ENCODE measurements at places on chromosomes 7 and 10.

DNA sequence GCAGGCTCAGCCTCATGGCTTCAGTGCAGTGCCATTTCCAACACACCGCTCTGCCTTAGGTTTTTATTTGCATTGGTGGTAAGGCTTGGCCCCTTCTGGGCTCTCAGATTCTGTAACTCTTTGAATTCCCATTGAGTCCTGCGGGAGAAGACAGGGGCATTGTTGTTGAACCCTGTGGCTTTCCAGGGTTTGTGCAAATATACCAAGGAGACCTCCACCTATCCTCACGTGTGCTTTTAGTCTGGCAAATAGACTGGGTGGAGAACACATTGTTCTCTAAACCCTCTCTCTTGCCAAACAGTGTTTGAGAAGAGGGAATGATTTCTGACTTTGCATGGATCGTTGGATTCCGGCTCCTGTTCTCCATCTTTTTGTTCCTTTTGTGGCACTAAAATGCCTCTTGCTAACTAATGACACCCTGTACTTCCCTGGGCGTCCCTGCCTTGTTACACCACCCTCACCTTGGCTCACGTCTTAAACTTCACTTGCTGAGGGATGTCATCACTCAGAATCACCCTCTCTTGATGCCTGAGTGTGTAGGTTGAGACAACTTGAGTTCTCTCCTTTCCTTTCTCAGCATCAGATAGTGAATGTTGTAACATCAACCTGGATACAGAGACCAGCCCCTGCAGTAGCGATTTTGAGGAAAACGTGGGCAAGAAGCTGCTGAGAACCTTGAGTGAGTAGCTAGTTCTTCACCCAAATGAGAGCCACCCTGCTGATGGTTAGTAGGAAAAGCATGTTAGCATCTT is 40.5 kb downstream of the GOT1 start:
- no peak for DNase-seq

DNA sequence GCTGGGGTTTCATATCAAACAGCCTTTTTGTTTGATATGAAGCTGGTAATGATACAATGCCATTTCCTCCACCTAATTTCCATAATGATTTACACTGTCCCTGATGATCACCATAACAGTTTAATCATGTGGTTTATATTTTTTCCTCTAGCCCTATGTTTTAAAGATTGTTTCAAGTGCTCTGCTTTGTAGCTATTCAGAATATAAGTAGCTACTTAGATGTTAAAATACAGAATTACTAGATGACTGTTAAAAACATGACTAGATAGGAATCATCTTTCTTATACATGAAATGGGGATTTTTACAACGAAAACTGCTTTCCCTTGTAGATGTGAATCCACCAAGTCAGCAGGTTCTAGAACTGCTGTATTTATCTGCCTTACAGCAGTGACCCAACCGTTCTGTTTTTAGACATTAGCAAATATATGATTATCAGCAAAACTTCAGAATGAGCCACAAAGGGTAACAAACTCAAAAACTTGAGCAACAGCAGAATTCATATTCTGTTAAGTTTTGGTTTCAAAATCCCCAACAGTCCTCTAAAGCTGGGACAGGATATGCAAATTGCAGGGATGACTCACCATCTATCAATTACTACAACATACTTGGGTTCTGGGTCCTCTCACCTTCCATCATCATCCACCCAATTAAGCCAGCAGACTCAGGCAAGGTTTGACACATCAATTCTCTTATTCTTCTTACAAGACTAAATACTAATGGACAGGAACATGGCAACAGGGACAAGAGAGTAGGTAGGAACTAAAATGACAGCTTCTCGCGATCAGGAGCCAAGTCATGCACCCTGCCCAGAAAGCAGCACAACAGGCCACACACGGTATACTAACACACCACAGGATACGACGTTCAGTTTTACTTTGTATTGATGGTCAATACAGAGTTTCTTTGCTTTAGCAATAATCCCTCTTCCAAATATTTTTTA is 83.9 kb downstream of the PIP4K2A start:
- peak; percentile 41 for DNase-seq

DNA sequence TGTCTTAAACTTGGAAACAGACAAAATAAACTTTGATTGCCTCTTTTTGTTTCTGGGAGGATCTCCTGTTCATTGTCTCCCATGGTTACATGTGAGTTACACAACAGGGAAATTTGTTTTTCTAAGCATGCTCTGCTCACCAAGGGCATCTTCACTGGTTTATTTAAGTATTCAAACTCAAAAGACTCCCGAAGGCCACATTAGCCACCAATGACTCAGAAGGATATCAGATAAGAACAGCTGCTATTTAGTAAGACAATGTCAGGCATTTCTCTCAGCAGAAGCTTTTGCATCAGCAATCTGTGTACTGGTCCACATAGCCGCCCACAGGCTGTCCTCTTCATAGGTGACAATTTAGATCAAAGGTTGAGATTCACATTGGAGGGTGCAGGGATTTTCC is 19.3 kb downstream of the OR6B1 start:
- no peak for DNase-seq

DNA sequence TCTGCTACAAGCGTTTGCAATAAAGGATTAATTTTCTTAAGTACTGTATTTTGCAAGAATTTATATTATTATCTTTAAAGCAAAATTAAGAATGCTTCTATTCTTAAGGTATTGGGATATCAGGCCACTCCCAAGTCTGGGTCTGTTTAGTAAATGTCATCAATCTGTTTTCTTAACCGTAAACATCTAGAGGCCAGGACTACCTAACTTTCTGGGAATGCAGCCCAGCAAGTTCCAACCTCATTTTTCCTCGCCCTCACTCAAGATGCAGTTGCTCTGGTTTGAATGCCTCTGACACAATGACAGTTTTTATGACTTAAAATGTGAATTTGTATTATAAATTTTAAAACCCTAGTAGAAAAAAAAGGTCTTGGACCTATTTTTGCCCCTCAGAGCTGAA is 143.5 kb downstream of the INHBA start:
- DNase-seq, result no peak

GRCh38 chr7:88826222-88826621 is 30.7 kb upstream of the TEX47 start:
- no peak for DNase-seq

DNA sequence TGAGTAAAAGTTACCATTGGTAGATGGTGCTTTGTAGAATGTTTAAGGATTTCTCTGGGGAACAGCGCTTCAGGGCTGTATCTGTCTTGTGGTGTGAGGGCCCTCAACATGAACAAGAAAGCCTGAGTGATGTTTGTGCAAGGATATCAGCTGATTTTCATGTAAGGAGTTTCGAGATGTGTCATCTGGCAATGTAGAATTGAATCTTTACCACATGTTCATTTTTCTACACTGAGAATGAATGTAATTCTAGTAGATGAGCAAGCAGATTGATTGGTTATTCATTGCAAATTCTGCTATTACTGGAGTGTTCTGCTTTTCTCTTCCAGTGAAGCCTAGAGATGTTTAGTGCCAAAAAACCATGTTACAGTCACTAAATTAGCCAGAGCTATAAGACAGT is 87.7 kb downstream of the ST7 start:
- DNase-seq, result no peak

DNA sequence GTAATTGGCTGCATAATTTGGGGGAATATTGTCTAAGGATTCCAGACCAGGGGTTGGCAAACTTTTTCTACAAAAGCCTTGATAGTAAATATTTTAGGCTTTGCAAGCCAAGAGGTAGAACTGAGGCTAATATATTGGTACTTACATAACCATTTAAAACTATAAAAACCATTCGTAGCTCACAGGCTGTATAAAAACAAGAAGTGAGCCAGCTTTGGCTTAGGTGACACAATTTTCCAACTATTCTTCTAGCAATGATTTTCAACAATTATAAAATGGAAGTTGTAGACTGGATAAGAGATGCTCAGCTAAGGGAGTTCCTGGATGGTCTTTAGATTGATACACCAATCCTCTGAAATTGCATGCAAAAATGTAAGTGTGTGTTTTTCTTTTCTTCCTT is 1.4 kb downstream of the GPR141 start:
- DNase-seq, result no peak

DNA sequence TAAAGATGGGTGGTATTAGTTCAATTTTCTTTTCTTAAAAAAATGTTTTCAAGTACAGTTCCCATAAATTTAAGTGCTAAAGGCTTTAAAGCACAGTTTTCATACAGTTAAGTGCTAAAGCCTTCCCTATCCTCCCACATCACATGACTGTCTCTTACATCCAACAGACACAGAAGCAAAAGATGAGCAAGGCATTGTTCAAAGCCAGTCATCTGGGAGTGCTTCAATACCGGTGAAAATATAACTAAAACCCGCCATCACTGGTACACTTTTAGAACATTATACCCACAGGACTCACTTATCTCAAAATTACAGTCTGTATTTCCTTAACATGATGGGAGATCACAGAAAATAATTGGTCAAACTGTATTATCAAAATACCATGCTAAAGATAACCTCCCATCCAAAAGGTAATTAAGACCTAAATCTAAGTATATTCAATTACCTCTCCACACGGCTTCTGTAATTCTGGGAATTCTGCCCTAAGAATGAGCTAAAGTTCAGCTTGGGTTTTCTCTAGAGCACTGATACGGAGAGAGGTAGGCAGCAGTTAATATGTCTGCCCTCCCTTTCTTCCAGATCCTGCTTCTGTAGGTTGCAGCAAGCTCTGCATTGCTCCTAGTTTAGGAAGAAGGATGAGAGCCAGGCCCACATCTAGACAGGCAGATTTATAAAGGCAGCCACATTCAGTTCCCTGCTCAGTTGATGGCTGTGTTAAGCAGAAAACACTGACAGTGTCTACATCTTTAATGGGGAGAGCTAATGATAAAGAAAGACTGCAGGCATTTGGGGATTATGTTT is 474.8 kb upstream of the PFKP start:
- no peak for DNase-seq

DNA sequence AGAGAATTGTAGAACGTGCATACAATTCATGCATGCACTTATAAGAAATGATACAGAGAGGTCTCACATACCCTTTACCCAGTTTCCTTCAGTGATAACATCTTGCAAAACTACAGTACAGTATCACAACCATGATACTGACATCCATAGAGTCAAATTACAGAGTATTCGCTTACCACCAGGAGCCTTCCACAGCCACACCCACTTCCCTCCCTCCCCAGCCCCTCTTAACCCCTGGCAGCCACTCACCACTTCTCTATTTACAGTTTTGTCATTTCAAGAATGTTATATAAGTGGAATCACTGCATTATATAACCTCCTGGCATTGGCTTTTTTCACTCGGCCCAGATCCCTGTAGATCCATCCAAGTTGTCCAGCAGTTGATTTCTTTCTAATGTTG is 143.8 kb downstream of the ZNF248 start:
- no peak for DNase-seq

DNA sequence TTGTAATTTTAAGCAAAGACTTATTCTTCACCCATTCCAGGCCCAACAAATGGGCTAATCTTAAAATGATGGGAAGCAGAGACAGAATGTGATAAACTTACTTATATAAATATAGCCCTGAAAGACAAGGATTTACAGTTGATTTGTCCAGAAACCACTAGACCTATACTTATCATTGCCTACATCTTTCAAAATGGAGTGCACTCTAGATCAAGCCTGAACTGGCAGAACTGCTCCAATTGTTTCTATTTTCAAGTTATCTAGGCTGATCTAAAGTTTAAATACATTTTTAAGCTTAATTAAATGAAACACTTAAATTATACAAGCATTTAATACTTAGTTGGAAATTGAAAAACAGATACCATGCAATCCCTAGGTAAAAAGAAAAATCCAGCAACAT is 24.9 kb upstream of the PALS2 start:
- no peak for DNase-seq

DNA sequence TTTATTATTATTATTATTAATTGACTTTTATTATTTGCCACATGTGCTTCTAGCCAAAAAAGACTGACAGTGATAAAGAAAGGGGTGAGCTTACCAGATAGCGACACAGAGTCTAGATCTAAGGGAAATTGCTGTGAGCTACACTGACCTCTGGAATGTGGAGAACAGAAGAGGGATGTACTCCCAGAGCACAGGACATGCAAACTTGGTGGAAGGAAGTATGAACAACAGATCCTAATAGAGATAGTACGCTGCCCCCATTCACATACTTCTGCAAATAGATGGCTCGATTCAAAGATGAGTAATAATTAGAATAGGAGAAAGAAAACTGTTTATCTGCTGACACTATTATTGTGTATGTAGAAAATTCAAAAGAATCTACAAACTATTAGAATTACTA is 109.3 kb upstream of the HPS1 start:
- no peak for DNase-seq

DNA sequence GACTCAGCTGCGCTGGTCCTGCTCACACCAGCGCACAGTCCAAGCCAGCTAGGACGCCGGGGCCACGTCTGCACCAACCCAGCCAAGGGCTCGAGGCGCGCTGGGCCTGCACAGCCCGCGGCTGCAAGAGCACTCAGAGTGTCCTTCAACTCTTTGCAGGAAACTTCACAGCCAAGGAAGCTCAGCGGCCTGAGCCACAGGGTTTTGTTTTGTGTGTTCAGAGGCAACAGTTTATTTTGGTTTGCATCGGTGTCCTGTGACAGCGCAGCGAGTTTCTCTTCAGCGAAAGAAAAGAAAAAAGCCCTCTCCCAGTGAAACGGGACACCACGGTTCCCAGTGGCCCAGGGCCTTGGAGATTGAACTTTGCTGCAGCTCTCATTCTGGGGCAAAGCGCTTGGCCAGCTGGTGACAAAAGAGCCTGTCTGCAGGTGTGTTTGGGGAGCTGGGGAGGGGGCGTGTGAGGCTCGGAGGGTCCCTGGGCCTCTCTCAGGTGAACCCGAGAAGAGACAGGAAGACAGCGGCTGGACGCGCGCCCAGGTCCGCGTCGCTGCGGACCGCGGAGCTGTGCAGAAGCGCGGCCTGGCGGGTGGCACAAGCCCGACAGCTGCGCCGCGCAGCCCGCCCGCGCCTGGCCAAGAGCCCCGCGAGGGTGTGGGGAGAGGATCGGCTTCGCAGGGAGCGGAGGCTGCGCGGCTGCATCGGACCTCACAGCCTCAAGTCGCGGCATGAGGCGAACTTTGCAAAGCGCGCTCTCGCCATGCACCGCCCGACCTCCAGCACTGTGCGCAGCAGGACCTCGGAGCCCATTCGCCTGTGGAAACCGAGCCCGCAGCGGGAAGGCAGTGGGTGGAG is 922 bp downstream of the CXCL12 start:
- DNase-seq, result no peak

- DNase-seq, result no peak
These were observed 33.9 kb upstream of the MSMB start for GRCh38 chr10:46079831-46080585.

- peak; percentile 64 for DNase-seq
These were observed 9.9 kb downstream of the ZNF511 start for GRCh38 chr10:133318494-133319127.

DNA sequence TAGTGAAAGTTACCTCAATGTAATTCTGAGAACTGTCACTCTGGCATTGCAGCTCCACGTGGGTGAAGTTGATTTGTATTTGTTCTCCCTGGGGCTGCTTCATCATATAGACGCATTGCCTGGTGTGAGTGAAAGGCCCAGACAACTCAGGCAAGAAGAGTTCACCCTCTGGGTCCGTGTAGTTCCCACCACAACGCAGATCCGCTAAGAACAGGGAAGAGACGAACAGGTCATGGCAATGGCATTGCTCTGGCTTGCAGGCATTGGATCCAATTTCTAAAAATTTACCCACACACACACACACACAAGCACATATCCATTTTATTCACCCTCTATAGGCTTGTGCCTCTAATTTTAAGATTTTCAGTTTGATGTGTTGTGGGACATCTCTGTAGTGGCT is 45.4 kb downstream of the CUBN start:
- no peak for DNase-seq

GRCh38 chr10:108443636-108444035 is 1279.1 kb upstream of the SORCS1 start:
- DNase-seq, result no peak
